Renal cortex interstitium (tissue), 15 donors: ENCODE measurements at places on chromosomes 11 and 22. TPM values are rescaled to one million over a fixed set of nuclear protein-coding genes. Genes with fewer than 3 reads are reported as not detected.

The KDM4F gene
- polyA plus RNA-seq, result not detected

The CALCA gene
- 15.2 TPM for polyA plus RNA-seq

The RFPL2 gene
- 0.75 TPM for polyA plus RNA-seq

The CADM1 gene
- 158 TPM for polyA plus RNA-seq

The NXPE4 gene
- not detected for polyA plus RNA-seq

The OR52N1 gene
- polyA plus RNA-seq, result not detected

The CCDC87 gene
- polyA plus RNA-seq, result 0.35 TPM

The NCR3LG1 gene
- polyA plus RNA-seq, result 1.4 TPM

The RASSF10 gene
- polyA plus RNA-seq, result 23.2 TPM

The MUC5B gene
- polyA plus RNA-seq, result 0.05 TPM

The VPS51 gene
- polyA plus RNA-seq, result 85.0 TPM

DNA sequence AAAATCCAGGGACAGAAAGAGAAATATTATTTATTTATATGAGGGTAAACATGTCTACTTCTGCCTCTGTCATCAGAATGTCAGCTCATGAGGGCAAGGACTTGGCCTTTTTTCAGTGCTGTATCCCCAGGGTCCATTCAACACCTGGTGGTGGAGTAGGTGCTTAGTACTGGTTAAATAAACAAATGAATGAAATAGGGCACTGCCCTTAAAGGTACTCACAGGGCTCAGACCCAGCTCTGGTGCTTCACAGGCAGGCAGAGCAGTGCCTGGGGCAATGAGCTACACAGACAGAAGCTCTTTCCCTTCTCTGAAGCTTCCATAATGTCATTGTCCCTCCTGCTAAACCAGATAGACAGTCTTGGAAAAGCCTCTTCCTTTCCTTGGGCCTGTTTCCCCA is 30.9 kb downstream of the P4HA3 start:
- no peak for DNase-seq

- no peak for DNase-seq
Observed at GRCh38 chr22:50084614-50085021, 608 bp downstream of the MLC1 start.

- DNase-seq, result no peak
Observed at GRCh38 chr11:28343304-28344233, 235.4 kb downstream of the METTL15 start.

GRCh38 chr11:12382451-12382850 is 5.1 kb downstream of the PARVA start:
- DNase-seq, result no peak

- no peak for DNase-seq
Observed at GRCh38 chr22:23220485-23221350, 40.4 kb downstream of the BCR start.

DNA sequence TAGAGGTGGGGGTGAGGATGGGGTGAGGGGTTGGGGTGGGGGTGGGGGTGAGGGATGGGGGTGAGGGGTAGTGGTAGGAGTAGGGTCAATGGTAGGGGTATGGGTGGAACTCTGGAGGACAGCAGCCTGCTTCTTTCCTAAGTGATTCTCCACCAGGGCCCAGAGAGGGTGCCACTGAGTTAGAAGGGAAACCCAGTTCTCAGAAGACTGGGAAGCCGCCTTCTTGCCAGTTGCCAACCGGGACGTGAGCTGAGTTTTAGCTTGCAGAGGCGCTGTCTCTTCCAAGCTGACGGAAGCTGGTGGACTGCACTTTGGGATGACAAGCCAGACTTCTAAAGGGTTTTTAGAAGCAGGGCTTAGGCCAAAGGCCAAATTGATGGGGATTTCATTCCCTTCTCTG is 104.4 kb downstream of the NAT10 start:
- DNase-seq, result no peak

- no peak for DNase-seq
Observed at GRCh38 chr11:78993802-78994430, 419.3 kb upstream of the NARS2 start.

DNA sequence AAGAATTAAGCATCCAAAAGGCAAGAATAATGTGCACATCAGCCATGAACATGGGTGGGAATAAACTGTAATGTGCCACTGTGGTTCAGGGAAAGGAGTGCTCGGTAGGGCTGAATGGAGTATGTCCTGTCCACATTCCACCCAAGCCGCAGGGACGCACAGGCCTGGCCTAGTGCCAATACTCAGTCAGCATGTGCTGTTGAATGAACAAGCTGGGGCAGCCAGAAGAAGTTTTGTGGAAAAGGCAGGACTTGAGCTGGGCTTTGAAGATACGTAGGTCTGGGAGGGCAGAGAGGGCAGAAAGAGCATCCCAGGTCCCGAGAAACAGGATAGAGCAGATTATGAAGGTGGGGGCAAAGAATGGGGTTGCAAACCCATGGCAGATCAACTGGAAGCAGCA is 60.0 kb upstream of the PLET1 start:
- DNase-seq, result no peak

DNA sequence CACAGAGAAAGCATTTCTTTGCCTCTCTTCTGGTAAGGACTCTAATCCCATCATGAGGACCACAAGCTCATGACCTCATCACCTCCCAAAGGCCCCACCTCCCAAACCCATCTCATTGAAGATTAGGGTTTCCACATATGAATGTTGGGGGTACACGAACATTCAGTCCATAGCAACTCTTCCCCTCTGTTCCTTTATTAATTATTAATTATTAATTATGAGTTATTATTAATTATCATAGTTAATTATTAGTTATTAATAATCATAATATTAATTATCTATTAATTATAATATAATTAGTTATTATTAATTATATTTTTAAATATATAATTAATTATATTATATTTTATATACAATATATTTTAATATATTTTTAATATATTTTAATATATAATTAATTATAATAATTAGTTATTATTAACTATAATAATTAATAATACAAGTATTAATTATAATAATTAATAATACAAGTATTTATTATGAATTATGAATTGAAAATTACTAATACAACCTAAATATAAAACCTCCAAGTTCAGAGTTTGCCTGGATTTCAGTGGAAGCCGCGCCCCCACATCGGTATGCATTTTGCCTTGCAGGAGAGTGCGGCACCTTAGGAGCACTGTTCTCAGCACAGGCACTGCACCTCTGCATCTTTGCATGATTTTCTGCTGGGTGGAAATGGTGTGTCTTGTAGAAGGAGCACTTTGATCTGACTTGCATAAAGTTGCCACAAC is 128.0 kb upstream of the FGF3 start:
- DNase-seq, result no peak

DNA sequence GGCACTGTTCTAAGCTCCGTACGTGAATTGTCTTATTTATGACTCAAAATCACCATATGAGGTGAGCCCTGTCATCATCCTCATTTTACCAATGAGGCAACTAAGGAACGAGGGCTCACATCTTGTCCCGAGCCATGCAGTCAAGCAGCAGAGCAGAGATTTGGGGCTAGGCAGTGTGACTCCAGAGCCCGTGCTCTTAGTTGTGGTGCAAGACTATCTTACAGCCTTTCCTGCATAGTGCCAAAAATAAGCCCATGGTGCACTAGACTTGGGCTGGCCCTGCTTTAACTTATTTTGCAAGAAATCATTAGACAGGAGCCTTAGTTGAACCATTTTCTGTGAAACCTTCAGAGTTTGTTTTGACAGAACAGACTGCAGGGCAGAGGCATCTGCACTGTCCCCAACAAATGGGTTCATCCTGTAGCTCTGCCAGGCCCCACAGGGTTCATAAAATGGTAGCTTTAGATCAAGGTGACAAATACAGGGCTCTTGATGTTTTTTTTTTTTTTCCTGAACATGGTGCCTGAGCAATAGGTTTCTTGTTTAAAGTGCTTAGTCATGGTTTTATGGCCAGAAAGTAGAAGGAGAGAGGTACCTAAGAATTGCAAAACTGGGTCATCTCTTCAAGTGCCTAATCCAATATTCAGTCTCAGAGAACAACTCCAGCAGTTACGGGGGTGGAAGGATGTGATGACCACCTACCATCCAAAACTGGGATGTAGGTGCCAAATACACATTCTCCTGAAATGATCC is 56.6 kb downstream of the BMAL1 start:
- DNase-seq, result no peak

DNA sequence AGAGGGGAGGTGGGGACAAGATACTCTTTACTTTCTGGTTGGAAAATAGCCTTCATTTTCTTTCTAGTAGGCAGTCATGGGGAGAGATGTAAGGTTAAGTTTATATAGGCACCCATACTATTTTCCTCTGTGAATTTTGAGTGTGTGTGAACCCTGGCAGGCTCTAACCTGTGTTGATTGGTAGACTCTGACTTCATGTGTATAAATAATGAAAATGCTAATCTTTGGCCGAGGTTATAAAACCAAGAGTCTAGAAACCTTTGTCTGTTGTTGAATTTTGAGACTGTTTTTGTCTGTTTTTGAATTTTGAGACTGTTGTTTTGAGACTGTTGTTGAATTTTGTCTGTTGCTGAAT is 14.0 kb downstream of the TRIM44 start:
- no peak for DNase-seq

- no peak for DNase-seq
Observed at GRCh38 chr11:12216041-12216451, 105.7 kb downstream of the MICAL2 start.
